Kidney tubule cell (primary cell): ENCODE measurements at places on chromosomes 3 and 15.

DNA sequence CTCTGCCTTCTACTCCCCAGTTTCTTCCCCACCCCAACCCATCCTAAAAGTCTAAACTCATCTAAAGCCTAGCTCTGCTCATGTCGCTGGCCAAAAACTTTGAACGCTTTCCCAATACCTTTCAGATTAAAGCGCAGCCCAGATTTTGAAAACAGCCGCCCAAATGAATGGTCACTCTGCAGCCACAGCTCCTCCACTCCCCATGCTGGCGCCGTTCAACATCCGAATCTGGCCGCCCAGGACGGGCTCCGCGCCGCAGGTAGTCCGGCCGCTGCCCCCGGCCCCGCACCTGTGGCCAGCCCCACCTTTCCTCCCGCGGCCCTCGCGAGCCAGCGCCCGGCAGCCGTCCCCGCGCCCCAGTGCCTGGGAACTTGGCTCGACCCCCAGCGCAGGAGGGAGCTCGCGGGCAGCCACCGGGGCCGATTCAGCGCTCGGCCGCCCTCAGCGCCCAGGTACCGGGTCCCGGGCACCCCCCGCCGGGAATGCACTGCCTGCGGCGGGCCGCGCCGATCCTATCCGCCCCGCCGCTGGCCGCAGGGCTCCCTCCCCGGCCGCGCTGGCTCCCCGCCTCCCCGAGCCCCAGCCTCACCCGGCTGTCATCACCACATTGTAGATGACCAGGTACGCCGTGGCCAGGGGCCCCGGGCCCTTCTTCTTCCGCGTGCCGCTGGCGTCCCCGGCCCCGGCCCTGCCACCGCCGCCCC lies 417 bp downstream of the HACD2 start:
- DNase-seq = no peak

GRCh38 chr3:118755253-118755801 lies 279.3 kb downstream of the IGSF11 start:
- DNase-seq = no peak

DNA sequence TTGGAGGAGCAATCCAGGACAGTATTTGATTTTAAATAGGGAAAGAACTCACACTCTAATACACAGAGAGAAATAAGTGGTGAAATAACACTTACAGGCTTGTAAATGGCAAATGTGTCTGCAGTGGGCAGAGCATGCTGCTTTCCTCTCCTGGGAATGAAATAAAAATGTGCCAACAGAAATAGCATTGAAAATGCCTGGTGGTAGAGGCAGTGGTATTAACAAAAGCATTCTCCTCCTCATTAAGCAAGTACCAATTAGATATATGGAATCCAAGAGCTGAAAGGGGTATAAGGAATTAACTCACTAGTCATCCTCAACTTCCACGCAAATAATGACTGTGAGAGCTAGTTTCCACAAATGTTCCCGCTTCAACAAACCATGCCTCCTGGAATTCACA lies 364.1 kb upstream of the KCNMB2 start:
- DNase-seq = no peak

DNA sequence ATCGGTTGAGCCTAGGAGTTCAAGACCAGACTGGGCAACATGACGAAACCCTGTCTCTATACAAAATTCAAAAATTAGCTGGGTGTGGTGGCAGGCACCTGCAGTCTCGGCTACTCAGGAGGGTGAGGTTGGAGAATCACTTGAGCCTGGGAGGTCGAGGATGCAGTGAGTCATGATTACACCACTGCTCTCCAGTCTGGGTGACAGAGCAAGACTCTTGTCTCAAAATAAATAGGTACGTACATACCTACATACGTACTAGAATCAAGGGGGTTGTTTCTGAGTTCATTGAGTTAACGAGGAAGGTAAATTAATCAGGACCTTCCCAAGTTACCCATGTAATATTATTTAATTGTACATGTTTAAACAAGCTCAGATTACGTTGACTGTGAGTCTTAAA lies 97.5 kb downstream of the CHL1 start:
- peak; percentile 46 for DNase-seq

GRCh38 chr3:193879864-193880242 lies 256.1 kb upstream of the HES1 start:
- DNase-seq = no peak

- no peak for DNase-seq
These were observed 7.6 kb downstream of the TATDN2 start for GRCh38 chr3:10255835-10256234.

GRCh38 chr3:136909187-136909586 lies 47.2 kb downstream of the NCK1 start:
- no peak for DNase-seq

- DNase-seq = peak; percentile 85
These were observed 202.0 kb downstream of the AKAP13 start for GRCh38 chr15:85582131-85583079.

DNA sequence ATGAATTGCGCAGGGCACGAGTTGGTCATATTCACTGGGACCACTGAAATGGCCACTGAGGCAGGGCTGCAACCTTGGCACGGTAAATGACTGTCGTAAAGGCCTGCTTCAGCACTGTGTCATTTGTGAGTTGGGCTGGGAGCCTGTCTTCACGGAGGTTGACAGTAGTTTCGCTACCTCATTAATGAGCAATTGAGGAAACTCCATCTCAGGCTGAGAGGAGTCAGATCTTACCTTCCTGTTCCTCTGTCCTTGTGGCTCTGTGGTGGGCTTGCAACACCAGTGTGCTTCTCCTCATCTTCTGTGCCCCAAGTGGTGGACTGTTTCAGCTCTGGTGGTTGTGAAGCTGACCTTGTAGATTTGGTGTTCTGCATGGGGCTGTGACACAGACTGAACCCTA lies 80.1 kb upstream of the EIF1B start:
- DNase-seq = no peak

DNA sequence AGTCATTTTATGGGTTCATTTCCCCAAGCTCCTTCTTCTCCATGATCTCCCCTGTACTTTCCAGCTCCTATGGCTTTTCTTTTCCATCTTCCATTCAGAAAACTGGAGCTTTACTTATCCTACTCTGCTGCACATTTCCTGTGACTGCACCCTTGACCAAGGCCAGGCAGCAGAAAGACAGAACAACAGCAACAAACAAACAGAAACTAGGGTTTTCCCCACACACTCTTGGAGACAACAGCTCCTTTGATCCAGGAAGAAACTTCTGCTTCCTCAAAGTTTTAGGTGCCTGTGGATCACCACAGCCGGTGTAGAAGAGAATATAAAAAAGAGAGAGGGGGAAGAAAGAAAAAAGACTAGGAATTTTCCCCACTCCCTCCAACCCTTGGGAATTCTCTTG lies 342.3 kb upstream of the CFAP20DC start:
- DNase-seq = peak; percentile 30

DNA sequence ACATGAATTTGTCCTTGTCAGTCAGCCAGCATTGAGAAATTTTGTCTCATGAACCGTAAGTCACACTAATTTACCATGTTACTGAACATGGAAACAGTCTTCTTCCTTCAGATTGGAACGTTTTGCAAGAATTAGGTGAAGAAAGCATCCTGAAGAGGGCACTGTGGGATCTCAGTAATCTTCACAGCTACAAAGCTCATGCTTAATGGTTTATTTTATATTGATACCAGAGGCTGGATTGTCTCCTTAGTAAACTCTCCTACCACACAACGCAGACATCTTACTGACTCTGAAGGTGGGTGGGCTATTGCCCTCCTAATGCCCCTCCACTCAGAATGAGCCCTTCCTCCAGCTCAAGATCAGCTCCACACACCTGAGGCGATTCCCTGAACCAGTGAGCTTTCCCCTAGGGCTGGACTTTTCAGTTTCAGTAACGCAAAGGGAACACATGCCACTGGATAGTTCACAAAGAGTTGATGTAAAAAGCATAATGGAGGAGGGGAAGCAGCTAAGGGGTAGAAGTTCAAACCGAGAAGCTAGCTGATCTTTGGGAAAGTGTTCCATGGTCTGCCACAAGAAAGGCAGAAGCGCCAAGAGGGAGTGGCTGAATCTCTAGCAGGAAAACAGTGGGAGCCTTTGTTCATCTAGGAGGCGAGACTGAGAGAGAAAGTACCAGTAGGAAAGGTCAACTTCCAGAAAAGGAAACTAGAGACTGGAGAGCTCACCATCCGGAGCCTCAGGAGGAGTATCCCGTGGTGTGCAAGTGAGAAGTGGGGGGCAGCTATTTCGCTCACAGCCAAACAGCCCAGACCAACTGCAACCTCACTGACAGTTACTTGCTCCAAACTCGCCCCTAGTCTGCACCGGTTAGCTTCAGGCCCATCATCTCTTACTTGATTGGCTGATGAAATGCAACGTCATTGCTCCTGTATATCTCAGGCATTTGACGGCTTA lies at the start of gene SLC9C1:
TSS of gene SLC9C1 (minus strand) at position 849 of the 954 bp plus-strand sequence. CDS start 7,425 bp downstream, outside the sequence.
- DNase-seq = peak; percentile 77

- peak; percentile 46 for DNase-seq
These were observed 33.4 kb upstream of the RSL24D1 start for GRCh38 chr15:55230051-55230670.

DNA sequence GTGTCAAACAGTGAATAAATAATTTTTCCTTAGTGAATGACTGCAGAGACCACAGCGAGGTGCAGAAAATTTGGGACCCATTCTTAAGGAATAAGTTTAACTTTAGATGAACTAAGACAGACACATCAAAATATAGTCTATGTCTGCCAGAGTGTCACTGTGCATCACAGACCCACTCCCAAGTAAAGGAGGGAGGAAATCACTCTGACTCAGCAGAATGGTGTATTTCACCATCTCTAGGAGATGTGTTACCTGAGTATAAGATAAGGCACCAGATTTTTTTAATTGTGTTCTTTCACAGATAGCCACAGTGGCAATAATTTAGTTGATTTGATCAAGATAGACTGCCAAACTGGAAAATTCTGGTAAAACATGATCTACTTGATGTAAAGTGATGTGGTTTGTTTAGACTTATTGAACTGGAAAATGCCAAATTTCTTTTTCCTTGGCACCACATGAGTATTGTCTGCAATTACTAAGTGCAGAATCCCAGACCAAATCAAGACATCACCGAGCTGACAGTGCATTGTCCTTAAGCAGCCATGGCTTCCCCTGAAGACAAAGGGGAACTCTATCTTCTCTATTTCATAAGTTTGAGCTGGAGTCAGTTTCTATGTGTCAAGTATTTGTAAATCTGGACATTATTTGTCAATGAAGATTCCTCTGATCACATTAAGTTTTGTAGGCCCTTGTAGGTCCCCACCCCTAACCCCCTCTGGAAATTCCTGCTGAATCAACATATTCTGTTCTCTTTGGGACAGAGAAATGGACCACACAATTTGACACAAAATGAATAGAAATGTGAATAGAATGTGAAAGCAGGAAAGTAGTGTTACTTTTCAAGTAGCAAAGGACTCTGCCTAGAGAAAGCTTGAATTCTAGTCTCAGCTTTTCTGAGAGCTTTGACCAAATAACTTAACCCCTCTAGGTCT lies 47.6 kb downstream of the TIPARP start:
- DNase-seq = no peak

- no peak for DNase-seq
These were observed 65.9 kb upstream of the STT3B start for GRCh38 chr3:31466866-31467265.

- no peak for DNase-seq
These were observed 1.8 kb downstream of the HCN4 start for GRCh38 chr15:73366766-73367623.

DNA sequence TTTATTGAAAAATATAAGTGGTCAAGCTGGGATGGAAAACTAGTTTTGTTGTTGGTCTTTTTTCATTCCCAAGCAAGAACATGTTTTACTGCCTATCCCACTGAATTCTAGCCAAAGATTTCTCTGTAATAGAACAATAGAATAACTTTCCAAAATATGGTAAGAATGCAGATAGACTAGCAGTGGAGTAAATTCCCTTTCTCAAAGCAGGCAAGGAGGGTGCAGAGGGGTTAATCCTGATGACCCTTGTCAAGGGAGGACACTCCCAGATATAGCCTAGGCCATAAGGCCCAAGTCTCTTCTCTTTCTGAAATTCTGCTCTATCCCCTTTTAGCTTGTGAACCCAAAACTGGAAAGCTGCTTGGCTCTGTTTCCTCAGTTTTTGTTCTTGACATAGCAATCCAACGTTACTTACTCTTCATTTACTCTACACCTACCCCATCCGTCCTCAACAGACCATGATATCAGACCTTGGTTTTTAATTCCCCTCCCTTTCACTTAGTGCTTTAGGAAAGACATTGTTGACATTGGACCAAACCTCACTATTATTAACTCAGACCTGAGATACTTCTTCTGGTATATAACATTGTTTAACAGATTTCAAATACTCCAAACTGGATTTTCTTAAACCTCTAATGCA lies 453.6 kb upstream of the THBS1 start:
- peak; percentile 32 for DNase-seq

DNA sequence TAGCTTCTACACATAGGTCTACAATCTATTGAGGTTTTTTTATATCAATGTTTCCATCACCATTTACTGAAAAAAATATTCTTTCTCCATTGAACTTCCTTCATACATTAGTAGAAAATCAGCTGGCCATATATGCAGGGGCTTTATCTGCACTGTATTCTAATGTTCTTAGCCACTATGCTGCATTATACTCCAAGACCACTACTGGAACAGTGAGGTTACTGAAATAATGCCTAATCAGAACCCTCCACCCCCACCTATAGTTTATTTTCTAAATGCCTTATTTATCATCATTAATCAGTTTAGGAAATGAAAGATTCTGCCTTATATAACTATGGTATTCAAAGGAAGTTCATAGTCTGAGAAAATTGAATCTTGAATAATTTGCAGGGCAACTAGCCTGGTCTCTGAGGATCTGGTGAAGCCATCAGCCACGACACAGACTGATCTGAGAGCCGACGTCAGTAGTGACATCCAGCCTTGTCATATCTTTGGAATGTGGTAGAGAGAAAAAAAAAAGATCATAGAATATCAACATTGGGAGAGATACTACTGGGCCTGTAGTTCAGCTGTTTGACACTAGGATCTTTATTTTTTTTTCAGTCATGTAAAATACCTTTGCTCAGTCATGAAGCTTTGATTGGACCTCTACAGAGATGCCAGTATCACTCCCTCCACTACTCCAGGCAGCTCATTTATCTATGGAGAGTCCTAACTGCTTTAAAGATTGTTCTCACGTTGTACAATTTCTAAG lies 66.6 kb downstream of the P3H2 start:
- DNase-seq = peak; percentile 88

DNA sequence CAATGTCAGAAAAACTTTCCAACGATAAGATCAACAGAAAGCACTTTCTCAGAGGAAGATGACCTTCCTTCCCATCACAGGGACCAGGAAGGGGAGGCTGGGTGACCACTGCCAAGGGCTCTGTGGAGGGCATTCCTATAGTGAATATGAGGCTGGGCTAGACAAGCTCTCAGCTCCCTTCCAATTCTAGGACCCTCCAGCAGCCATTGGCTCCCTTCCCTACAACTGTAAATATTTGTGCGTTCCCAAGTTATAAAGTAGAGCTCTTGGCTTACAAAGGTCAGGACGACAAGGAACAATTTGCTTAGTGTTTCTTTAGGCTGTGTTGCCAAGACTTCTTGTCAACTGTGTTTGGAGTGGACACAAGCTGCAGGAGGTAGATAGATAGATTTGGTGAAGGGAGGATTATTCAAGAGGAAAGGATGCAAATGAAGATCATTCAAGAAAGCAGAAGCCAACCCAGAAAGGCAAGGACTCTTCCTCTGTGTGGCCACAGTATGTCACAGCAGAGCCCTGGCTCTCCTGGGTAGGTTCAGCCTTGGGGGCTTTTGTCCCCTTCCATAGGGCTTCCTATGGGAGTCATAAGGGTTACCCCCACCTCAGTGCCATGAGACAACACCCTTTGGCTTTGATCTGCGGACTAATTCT lies 223.6 kb upstream of the TLE3 start:
- no peak for DNase-seq
